ENCODE measurements at places on chromosomes 3 and 15.

- no peak for DNase-seq
These were observed 10.7 kb downstream of the VIPR1 start for GRCh38 chr3:42513121-42513520.

GRCh38 chr3:66428733-66429132 is 72.1 kb downstream of the LRIG1 start:
- DNase-seq, result peak; percentile 43

DNA sequence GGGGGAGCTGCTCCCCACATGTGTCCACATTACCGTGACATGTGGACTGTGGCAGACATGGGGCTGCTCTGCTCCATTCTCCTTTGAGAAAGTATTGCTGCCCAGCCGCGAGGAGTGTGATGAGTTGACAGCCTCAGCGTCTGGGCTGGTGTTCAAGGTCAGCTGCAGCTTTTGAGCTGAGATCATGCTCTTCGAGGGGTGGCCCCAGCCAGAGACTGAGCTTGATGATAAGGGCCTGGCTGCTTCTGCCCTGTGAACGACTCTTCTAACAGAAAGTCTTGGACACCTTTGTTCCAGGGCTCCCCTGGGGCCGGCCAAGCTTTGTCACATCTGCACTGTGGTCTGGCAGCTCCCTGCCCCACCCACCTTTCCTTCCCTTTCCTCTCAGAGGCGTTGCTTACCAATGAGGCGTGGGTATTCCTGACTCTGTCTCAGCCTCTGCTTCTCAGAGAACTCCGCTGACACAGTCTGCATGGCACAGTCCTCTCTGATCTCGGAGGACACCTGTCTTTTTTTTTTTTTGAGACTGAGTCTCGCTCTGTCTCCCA is 86.6 kb downstream of the CHRD start:
- no peak for DNase-seq

GRCh38 chr3:108001457-108001856 is 89.4 kb downstream of the CD47 start:
- DNase-seq, result peak; percentile 65

DNA sequence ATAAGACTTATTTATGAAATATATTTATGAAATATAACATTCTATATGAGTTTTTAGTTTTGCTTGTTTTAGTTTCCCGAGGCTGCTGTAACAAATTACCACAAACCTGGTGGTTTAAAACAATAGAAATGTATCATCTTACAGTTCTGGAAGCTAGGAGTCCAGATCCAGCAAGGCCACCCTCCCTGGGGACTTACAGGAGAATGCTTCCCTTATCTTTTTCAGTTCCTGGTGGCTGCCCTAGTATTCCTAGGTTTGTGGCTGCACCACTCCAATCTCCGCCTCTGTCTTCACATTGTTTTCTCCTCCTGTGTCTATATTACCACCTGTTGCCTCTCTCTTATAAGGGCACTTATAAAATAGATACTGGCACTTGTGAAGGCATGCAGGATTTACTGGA is 877.8 kb downstream of the TUSC7 start:
- DNase-seq, result no peak
